ENCODE measurements at places on chromosomes 7 and 10. TPM values are rescaled to one million over a fixed set of nuclear protein-coding genes. Genes with fewer than 3 reads are reported as not detected.

The FFAR4 gene
- total RNA-seq = 4.9 TPM

The PTPRE gene
- total RNA-seq = 70.6 TPM

GRCh38 chr7:54837168-54837567, 78.2 kb upstream of the SEC61G start:
- H3K4me1 ChIP-seq = no peaks in the 10 kb centered on the region
- H3K27ac ChIP-seq = no peak overlapping the region
- no peak overlapping the region for H3K4me3 ChIP-seq
- no peaks in the 10 kb centered on the region for H3K36me3 ChIP-seq
- DNase-seq = no peak

The COL26A1 gene
- 0.58 TPM for total RNA-seq

The ANAPC16 gene
- 118 TPM for total RNA-seq

DNA sequence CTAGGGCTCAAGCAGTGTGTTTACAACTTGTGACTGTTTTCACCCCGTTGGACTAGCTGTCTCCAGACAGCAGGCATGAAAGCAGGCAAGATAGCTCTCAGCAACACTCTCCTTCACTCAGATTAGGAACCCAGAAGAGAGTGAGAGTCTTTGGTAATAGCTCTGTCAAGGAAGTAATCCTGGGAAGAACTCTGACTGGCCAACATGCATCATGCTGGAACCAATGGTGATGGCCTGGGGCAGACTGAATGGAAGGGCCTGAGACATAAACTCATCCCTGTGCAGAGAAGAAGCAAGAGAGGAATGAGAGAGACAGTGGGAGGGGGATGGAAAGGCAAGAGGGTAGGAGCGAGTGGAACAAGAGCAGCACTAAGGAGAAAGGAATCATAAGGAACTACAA, 48.9 kb downstream of the AKR1D1 start:
- peak overlapping the region; percentile 30 for H3K27ac ChIP-seq
- no peak for DNase-seq
- no peaks in the 10 kb centered on the region for H3K27me3 ChIP-seq
- no peaks in the 10 kb centered on the region for H3K4me1 ChIP-seq
- H3K4me3 ChIP-seq = no peak overlapping the region
- no peaks in the 10 kb centered on the region for H3K36me3 ChIP-seq

The UPK3B gene
- total RNA-seq = 25.2 TPM

The FZD8 gene
- total RNA-seq = 20.4 TPM

DNA sequence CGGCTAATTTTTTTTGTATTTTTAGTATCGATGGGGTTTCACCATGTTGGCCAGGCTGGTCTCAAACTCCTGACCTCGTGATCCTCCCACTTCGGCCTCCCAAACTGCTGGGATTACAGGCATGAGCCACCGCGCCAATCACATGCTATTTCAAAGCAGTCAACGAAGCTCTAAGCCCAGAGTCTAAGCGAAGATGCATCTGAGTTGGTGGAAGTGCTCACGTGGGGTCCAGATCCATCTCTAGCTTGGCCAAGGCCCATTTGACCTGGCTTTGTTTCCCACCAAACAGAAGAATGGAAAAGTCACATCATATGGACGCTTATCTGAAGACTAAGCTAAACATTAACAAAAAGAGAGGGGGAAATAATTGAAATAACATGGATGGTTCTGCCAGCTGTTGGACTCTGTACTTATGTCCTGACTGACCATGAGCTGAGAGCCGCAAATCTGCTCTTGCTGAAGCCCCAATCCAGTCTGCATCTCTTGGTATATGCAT, 3.8 kb upstream of the GTF2I start:
- H3K4me1 ChIP-seq = peaks cover 11% of the 10 kb centered on the region
- no peaks in the 10 kb centered on the region for H3K36me3 ChIP-seq
- DNase-seq = no peak
- no peaks in the 10 kb centered on the region for H3K27me3 ChIP-seq
- no peak overlapping the region for H3K27ac ChIP-seq

The PDK4 gene
- total RNA-seq = 156 TPM

DNA sequence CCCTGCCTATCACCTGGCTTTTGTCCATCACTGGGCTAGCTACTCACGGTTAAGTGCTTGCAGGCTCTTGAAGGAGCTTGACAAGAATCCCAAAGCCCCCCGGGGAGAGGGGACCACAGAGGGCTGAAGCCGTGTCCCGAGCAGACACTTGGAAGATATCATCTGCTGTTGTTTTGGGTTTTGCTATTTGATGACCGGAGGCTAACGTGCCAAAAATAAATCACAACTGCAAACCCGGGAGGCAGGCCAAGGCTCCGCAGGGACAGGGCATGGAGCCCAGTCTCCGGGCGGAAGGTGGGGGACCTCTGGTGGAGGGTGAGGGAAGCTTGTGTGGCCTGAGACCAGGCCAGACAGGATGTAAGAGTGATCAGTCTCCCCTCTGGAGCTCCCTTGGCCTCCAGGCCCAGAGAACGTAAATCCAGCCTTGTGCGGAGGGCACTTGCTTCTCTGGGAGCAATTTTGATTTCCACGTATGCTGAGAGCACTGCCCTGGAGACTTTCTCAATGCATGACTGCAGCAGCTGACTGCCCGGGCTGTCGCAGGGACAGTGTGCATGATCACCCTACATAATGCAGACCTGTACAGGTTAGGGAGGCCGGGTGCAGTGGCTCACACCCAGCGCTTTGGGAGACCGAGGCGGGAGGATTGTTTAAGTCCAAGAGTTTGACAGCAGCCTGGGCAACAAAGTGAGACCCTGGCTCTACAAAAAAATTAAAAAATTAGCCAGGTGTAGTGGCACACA, at the start of gene PHKG1:
Gene PHKG1 (minus strand): TSS at position 164 of the 743 bp plus-strand sequence. CDS start 4,011 bp downstream, outside the sequence.
- no peaks in the 10 kb centered on the region for H3K4me1 ChIP-seq
- H3K27ac ChIP-seq = no peak within 1 kb of the TSS
- H3K36me3 ChIP-seq = no peaks in the 10 kb centered on the region
- DNase-seq = peak; percentile 81
- no peaks in the 10 kb centered on the region for H3K27me3 ChIP-seq
- no peak within 1 kb of the TSS for H3K4me3 ChIP-seq

GRCh38 chr7:56105508-56105907, 768 bp downstream of the CHCHD2 start:
- DNase-seq = no peak
- H3K4me1 ChIP-seq = peaks cover 10% of the 10 kb centered on the region
- peak overlapping the region; percentile 75 for H3K4me3 ChIP-seq
- H3K36me3 ChIP-seq = peaks cover 39% of the 10 kb centered on the region

GRCh38 chr10:98013122-98013521, 17.3 kb downstream of the CRTAC1 start:
- H3K4me1 ChIP-seq = no peaks in the 10 kb centered on the region
- H3K36me3 ChIP-seq = no peaks in the 10 kb centered on the region
- no peak overlapping the region for H3K4me3 ChIP-seq
- no peak for DNase-seq

The ADAP1 gene
- total RNA-seq = 30.7 TPM

DNA sequence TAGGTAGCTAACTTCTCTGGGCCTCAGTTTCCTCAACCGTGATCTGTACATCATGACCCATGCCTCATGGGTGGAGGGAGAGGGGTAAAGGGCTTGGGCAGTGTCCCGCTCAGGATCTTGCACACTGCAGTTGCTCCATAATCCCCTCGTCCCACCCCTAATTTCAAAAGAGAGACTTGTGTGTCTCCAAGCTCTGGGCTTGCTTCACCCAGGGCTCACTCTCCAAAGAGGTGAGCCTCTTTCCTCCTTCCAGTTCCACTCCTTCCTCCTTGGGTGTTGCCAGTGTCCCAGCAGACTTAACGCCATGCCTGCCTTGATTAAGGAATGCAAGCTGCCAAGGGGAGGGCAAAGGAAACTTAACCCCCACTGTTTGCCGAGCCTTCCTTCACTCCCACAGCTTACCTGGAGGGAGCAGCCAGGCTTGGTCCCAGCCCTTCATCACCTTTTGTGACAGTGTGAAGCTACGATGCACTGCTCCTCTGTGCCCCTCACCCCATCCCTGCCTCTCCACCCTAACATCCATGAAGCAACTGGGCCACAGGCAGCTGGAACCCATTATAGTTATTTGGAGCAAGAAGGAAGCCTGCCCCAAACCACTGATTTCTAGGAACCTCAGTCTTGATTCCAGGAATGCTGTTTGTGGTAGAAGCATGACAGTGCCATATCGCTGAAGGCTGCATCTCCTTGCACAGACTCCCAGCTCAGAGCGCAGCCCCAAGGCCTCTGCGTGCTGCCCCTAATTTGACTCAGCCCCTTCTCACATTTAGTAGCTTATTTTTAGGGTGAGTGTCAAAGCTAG, 363.3 kb downstream of the TNS3 start:
- no peaks in the 10 kb centered on the region for H3K4me1 ChIP-seq
- DNase-seq = no peak
- H3K36me3 ChIP-seq = no peaks in the 10 kb centered on the region
- H3K27me3 ChIP-seq = no peaks in the 10 kb centered on the region

The CHST12 gene
- total RNA-seq = 29.8 TPM

The SPDYE8 gene
- not detected for total RNA-seq

The PTPRZ1 gene
- 3.6 TPM for total RNA-seq

DNA sequence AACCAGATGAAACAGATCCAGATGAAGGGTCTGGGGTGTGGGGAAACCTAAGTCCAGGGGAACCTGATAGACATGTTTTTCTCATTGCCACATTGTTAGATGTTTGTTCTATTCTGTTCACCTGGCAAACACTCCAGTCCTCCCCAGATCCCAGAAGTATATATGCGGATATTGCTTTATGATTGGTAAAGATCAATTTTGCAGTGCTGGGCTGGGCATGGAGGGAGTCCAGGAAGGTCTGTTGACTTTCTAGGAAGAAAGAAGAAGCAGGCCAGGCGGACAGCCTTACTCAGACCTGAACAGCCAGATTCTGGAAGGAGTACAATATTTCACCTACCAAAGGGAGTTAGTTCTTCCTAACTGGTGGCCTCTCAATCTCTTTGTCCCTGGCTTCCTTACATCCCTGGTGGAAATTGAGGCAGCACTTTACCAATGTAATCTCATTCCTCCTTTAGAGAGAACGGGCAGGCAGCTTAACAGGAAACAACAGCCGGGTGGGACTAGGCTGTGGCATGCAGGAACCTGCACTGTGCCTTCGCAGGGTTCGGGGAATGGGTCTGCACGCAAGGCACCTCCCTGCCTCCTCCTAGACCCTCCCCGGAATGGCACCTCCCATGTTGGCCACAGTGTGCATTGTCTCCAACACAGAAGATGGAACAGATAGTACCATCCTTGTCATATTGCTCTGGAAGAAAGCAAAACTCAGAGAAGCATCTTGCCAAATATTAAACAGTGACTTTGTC, 930 bp downstream of the GIMAP6 start:
- H3K27me3 ChIP-seq = no peaks in the 10 kb centered on the region
- H3K27ac ChIP-seq = peak overlapping the region; percentile 86
- H3K4me3 ChIP-seq = peak overlapping the region; percentile 58
- no peak for DNase-seq
- peaks cover 11% of the 10 kb centered on the region for H3K36me3 ChIP-seq

- H3K36me3 ChIP-seq = no peaks in the 10 kb centered on the region
- no peak overlapping the region for H3K4me3 ChIP-seq
- no peak for DNase-seq
- no peaks in the 10 kb centered on the region for H3K4me1 ChIP-seq
- no peaks in the 10 kb centered on the region for H3K27me3 ChIP-seq
Observed at GRCh38 chr10:58700591-58700990, 187.9 kb downstream of the BICC1 start.

The HOGA1 gene
- 2.3 TPM for total RNA-seq

DNA sequence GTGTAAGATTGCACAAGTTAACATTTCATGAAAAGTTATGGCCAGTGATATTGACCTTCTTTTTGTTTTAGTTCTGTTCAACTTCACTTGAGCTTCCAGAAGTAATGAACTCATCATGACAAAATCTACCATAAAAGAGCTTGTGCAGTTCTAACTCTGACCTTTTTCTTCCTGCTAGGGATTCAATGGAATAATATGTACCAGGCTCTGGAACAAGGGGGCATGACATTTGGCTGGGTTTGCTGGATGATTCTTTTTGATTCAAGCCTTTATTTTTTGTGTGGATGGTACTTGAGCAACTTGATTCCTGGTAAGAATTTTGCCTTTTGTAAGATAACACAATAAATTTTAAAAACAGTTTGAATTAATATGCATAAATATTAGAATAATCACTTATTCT, 205.0 kb downstream of the ABCA13 start:
- no peak overlapping the region for H3K4me3 ChIP-seq
- H3K4me1 ChIP-seq = no peaks in the 10 kb centered on the region
- H3K27ac ChIP-seq = no peak overlapping the region
- no peak for DNase-seq

The SEC24C gene
- 71.0 TPM for total RNA-seq

DNA sequence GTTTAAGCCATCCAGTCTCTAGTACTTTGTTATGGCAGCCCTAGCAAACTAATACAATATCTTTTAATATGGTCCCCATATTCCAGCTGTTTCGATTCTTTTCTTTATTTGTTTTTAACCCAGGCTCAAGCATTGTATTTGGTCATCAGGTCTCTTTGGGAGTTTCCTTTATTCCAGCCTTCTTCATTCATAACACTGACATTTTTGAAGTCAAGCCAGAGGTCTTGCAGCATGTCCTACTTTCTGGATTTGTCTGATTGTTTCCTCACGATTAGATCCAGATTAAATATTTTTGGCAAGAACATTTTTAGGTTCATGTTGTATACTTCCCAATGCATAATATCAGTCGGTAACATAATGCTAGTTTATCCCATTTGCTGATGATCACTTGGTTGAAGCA, 11.8 kb downstream of the SLC25A13 start:
- no peaks in the 10 kb centered on the region for H3K36me3 ChIP-seq
- DNase-seq = no peak
- H3K27ac ChIP-seq = no peak overlapping the region
- peaks cover 63% of the 10 kb centered on the region for H3K4me1 ChIP-seq
- no peaks in the 10 kb centered on the region for H3K27me3 ChIP-seq

- H3K27ac ChIP-seq = peak overlapping the region; percentile 83
- H3K4me1 ChIP-seq = peaks cover 83% of the 10 kb centered on the region
- H3K4me3 ChIP-seq = no peak overlapping the region
Observed at GRCh38 chr10:79403441-79404230, 41.8 kb downstream of the ZCCHC24 start.

The IFIT5 gene
- total RNA-seq = 24.4 TPM

The LOXL4 gene
- 6.2 TPM for total RNA-seq

DNA sequence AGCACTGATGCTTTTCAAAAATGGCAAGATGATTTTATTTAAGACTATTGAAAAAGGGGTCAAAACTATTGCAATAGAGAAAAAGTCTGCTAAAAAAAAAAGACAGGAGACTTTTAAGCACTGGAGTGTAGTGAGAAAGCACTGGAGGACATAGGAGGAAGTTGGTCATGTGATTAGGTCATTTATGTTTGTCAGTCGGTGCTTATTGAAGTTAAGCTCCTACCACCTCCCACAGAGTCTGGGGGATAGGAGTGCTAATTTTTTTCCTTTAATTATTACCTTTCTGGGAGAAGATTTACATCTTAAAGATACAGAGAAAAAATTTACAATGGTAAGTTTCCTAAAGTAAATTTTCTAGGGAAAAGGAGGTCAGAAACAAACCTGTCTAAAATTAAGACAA, 80.2 kb upstream of the TMEM229A start:
- H3K36me3 ChIP-seq = no peaks in the 10 kb centered on the region
- no peak for DNase-seq
- H3K4me3 ChIP-seq = no peak overlapping the region
- no peaks in the 10 kb centered on the region for H3K4me1 ChIP-seq

DNA sequence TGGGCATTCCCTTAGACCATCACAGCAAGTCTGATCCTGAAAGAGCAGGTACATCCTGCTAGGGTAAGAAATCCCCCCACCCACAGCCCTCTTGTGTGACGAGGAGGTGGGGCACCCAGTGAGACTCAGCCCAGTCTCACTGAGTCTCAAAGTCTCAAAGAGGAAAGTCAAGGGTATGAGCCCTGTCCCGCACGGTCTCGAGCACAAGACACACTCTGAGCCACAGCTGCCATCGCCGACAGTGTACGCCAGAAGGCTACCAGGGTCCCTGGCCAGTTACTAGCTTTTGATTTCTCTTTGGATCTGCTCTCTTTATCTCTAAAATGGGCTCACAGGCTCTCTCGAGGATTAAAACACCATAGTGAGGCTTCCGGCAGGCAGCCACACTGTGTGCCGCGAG, 190.2 kb downstream of the TNS3 start:
- no peak overlapping the region for H3K4me3 ChIP-seq
- H3K36me3 ChIP-seq = peaks cover 53% of the 10 kb centered on the region
- no peak overlapping the region for H3K27ac ChIP-seq
- peak; percentile 52 for DNase-seq
